GM20000 (cell line): ENCODE measurements at places on chromosomes 1 and 21.

DNA sequence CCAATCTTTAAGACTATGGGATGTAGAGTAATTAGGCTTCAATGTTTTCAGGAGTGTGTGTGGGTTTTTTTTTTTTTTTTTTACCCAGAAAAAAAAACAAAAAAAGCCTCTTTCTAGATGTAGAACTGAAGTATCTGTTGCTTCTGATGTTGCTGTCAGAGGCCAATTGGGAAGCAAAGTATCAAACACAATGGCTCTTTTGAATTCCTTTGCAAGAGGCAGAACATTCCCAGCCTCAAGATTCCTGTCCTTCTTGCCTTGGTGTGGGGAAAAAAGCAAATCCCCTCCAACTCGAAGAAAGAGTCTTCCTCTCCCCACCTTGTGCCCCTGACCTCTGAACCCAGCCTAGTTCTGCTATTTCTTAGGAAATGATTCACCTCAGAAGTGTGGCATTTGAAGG lies 55.4 kb upstream of the LMO4 start:
- no peak for DNase-seq

- no peak for DNase-seq
Measured at GRCh38 chr1:114723457-114723856, 6.9 kb upstream of the NRAS start.

GRCh38 chr21:43652616-43653015 lies 6.7 kb downstream of the HSF2BP start:
- DNase-seq, result no peak

GRCh38 chr1:4268262-4268888 lies 368.3 kb upstream of the C1orf174 start:
- DNase-seq, result no peak

DNA sequence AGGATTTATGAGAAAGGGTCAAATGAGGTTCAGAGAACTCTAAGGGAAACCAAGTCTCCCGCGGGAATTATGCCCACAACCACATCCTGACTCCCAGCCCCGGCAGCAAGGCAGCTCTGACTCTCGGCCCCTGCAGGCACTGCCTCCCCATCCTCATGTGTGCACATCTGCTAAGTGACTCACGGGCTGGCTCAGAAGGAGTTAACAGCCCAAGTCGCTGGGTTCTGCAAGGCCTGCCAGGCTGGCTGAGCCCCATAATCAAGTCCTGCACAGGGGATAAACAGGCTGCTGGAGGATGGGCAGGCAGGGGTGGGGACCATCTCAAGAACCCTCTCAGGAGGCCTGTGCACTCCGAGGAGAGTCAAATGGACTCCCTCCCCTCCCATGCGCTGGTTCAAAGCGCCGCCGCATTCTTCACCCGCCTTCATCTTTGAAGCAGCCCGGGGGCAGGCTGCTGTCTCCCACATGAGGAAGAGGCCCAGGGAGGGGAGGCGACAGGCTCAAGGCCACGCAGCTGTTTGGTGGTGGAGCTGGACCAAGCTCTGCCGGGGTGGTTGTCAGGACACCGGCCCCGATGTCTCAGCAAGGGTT lies 344.3 kb downstream of the MATN1 start:
- DNase-seq, result no peak

DNA sequence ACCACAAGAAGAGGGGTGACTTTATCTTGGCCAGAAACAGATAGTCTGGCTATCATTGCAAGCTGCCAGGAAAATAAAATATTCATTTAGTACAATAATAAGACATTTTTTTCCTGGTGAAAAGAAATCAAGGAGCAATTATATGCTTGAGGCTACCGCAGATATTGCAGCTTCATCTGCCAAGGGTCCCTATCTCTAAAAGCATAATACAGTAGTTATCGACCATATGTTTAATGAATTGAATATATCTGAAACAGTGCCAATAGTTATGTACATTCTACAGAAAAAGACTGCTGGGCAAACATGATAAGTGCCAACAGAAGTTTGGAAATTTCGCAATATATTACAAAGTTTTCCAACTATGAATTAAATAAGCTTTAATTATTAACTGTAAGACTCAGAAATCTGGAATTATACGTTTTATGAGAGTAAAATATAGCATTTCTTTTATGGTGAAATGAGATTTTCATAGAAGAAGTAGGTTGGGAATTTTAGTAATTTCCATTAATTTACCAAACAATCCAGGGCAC lies 561.1 kb upstream of the ZP4 start:
- no peak for DNase-seq

GRCh38 chr1:47491341-47491753 lies 53.5 kb downstream of the FOXD2 start:
- DNase-seq, result no peak

- DNase-seq, result no peak
Measured at GRCh38 chr1:151841141-151841540, 1.5 kb upstream of the C2CD4D start.

DNA sequence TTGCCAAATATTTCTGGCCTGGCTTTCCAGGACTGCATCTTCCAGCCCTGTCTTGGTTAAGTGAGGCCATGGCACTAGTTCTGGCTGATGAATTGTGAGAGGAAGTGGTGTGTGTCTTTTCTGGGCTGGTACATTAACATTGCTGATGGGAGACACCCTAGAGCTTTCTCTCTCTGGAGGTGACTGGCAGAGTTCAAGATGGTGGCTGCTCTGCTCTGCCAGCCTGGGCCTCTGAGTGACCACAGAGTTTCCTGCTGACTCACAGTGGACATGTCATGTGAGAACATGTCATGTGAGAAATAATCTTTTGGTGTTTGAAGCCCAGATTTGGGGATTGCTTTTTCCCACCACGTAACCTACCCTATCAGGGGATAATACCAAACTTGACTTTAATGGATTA lies 218.0 kb upstream of the KIAA0040 start:
- DNase-seq, result no peak
